Activated CD8-positive, alpha-beta memory T cell treated with anti-CD3 and anti-CD28 coated beads, Interleukin-2, amount 10 ng/mL, durations not matched to agents 7 days and 5 days (primary cell): ENCODE measurements at places on chromosomes 13 and 19. TPM values are rescaled to one million over a fixed set of nuclear protein-coding genes. Genes with fewer than 3 reads are reported as not detected.
A peak's percentile ranks its signal among the peaks of the same experiment; 100 is the strongest.

GRCh38 chr13:29737061-29737460 is 113.4 kb downstream of the UBL3 start:
- DNase-seq = no peak

GRCh38 chr13:89688918-89689317 is 1658.6 kb upstream of the MIR17HG start:
- DNase-seq = no peak

LSM14A gene
- total RNA-seq = 116 TPM

GRCh38 chr13:36536546-36536945 is 104.3 kb downstream of the CCNA1 start:
- no peak for DNase-seq

DNA sequence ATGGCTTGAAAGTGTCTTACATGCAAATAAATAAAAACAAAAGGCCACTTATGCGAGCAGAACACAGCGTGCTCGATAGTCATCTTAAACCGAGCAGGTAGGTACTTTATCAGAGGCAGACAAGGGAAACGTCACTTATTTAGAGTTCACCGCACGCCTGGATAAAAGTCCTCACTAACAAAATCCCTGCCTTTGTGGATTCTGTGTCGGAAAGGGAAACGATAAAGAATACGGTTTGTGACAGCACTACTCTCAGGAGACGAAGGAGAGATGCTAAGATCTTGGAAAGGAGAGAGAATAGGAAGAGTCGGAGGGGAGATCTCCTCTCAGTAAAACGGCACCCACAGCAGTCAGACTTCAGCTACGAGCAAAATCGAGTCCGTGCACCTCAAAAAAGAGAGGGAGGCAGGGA is 581 bp downstream of the RCBTB1 start:
- no peak for DNase-seq

LAIR1 gene
- 64.1 TPM for total RNA-seq

- DNase-seq = peak; percentile 86
Observed at GRCh38 chr19:47247308-47247990, 8.9 kb upstream of the CCDC9 start.

- no peak for DNase-seq
Observed at GRCh38 chr19:6358003-6358402, 3.3 kb upstream of the CLPP start.

DNA sequence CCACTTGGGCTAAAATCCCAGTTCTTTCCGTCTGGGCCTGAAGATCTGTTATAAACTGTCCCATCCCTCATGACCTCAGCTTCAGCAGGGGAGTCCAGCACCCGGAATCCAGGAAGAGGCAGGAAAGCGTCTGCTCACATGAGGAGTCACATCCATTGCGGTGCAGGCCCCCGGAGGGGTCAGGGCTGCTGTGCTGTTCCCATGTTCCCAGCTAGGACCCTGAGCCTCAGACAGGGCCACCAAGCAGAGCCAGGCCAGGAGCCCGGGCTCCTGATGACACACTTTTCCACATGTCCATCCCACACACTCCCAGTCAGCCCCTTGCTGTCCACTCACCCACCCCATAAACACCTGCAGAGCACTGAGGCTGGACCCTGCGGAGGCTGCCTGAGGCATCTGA is 45.3 kb upstream of the VSTM2B start:
- DNase-seq = no peak

GRCh38 chr19:17725422-17726078 is 6.3 kb downstream of the MAP1S start:
- DNase-seq = no peak

TYROBP gene
- 0.96 TPM for total RNA-seq

GRCh38 chr19:50607874-50608785 is 31.6 kb downstream of the SYT3 start:
- peak; percentile 88 for DNase-seq

- DNase-seq = no peak
Observed at GRCh38 chr19:30547246-30547645, 175.1 kb downstream of the ZNF536 start.

- DNase-seq = no peak
Observed at GRCh38 chr13:19606152-19606551, 27.3 kb upstream of the MPHOSPH8 start.

- DNase-seq = no peak
Observed at GRCh38 chr13:90270226-90270625, 1077.3 kb upstream of the MIR17HG start.

DNA sequence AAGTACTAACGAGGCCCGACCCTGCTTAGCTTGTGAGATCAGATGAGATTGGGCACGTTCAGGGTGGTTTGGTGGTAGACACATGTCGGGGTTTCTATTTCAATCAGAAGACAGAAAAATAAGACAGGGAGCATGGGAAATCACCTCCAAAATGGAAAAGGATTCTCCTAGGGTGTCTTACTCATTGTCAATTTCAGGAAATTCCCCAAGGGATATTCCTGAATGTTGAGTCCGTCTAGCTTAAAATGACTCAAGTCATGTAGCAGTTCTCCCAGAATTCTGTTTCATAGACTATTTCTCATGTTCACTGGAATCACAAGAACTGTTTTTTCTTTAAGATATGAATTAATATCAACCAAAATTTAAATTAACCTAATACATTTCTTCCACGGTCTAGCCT is 380.1 kb downstream of the EFNB2 start:
- no peak for DNase-seq

GRCh38 chr13:26698392-26699196 is 62.0 kb downstream of the GPR12 start:
- peak; percentile 80 for DNase-seq

CGB3 gene
- not detected for total RNA-seq

DNA sequence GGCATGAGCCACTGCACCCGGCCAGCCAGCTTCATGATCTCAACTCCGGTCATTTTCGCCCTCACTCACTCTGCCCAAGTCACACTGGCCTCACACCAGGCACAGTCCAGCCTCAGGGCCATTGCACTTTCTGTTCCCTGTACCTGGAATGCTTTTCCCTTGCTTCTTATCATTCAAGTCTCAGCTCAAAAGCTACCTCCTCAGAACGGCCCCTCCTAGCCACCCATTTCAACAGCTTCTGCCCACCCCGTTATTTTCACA is 2.5 kb upstream of the TLE2 start:
- DNase-seq = no peak

- DNase-seq = peak; percentile 92
Observed at GRCh38 chr19:18436671-18437490, 1.1 kb downstream of the ISYNA1 start.

CYP2A7 gene
- total RNA-seq = not detected
